ENCODE measurements at places on chromosomes 5 and 9.

DNA sequence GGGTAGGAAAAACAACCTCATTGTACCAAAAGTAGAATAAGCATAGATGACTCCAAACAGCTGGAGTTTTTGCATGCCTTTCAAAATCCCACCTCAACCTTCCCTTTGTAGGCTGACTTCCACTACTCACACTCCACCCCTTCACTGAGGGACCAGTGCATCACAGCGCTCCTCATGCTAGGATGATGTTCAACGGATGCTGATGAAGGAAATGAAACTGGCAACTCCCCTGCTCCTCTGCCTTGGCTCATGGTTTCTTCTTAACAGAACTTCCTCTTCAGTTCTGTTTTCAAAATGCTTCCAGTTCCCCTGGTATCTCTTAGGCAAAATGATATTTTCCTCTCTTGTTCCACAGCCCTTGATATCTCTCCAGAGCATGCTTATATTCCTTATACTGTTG is 29.0 kb downstream of the LIFR start:
- no peak for DNase-seq

- DNase-seq: no peak
Observed at GRCh38 chr5:118506217-118506852, 482.0 kb downstream of the DTWD2 start.

- peak; percentile 21 for DNase-seq
Observed at GRCh38 chr9:77475641-77476473, 172.3 kb downstream of the GNA14 start.

- DNase-seq: no peak
Observed at GRCh38 chr9:136903041-136903554, 16.8 kb downstream of the TRAF2 start.

GRCh38 chr5:158718738-158719505 is 380.8 kb downstream of the EBF1 start:
- no peak for DNase-seq

- no peak for DNase-seq
Observed at GRCh38 chr5:96741891-96742309, 65.8 kb downstream of the ERAP1 start.

DNA sequence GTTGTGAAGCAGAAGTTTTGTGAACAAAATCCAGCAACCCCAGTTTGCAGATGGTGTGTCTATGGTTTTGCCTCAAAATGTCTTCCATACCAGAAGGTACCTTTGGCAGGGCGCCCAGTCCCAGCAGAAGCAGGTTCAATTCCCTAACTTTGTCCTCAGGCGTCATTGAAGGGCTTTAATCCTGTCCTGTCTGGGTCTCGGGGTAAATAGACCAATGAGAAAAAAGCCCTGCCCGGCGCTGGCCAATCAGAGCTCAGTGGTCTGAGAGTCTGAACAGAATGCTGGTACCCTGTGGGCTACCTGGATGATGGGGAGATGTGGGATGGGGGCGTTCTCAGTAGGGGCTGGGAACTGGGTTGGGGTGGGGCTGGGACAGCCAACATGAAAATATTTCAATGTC is 6.2 kb upstream of the ST6GALNAC4 start:
- DNase-seq: no peak

DNA sequence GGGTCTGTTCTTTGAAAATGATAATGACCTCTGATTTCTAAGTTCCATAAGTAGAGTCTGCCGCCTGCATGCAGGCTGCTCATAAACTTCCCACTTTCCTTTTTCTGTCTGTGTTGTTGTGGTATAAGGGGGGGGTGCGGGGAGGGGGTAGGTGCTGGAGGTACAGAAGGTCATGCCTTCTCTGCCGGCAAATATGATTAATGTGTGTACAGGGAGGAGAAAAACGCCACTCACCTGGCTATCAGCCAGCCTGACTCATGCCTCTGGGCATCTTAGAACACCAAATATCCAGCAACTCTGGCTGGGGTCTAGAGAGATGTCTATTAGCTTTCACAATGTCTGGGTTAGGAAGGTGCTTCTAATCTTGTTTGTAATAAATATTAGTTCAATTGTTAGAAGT is 128.3 kb downstream of the EFNA5 start:
- DNase-seq: no peak

DNA sequence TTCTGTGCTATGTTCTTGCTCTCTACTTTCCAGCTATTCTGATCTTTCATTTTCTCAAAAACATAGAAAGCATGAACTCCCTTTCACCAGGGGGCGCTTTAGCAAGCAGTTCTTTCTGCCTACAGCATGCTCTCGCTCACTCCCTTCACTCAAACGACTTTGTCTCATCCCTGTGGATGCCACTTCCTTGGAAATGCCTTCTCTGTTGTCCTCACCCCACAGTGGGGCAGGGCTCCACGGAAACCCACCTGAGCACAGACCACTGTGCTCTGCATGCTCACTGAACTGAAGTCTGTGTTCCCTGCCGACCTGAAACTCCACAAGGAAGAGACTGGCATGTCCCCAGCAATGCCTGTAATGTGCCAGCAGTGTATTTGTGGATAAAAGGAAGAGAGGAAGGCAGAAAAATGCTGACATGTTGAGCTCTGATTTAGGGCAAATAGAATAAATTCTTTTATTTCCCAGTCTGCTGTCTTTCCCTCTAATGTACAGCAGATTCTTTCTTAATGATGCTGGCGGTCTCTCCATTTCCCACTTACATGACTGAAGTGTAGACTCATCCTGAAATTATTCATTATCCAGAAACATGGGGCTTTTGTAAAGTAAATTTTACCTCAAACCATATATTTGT is 4.9 kb upstream of the ROR2 start:
- no peak for DNase-seq

DNA sequence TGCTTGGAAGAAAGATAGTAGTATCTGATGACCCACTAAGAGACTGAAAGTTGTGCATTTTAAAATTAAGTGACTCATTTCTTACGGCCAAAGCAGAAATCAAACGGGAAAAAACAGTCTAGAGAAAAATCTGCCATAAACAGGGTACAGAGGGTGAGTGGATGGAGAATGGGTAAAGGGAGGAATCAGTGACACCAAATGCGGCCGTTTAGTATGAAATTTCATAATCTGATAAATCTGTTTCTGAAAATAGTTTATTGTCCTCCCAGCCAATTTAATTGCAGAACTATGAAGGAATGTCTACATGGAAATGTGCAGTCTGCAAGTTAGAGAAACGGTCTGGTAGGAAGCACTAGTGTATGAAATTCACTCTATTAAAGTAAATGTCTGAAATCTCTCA is 39.5 kb downstream of the ADAMTS12 start:
- DNase-seq: no peak

DNA sequence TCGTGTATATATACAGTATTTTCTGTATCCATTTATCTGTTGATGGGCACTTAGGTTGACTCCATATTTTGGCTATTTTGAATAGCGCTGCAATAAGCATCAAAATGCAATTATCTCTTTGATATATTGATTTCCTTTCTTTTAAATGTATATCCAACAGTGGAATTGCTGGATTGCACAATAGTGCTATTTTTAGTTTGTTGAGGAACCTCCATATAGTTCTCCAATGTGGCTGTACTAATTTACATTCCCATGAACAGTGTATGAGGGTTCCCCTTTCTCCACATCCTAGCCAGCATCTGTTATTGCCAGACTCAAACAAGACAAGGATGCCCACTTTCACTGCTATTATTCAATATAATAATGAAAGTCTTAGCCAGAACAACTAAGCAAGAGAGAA is 9.1 kb upstream of the CTXN3 start:
- no peak for DNase-seq

GRCh38 chr5:129400395-129400983 is 59.6 kb upstream of the ADAMTS19 start:
- no peak for DNase-seq

DNA sequence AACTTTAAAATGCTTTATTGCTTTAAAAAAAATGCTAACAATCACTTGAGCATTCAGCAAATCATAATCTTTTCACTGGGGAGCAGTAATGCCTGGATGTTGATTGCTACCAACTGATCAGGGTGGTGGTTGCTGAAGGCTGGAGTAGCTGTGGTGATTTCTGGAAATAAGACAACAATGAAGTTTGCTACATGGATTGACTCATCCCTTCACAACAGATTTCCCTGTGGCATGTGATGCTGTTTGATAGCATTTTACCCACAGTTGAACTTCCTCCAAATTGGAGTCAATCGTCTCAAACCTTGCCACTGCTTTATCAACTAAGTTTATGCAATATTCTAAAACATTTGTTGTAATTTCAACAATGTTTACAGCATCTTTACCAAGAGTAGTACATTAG is 83.3 kb downstream of the MLLT3 start:
- DNase-seq: no peak

GRCh38 chr9:108396193-108396592 is 459.6 kb downstream of the ACTL7B start:
- DNase-seq: no peak

DNA sequence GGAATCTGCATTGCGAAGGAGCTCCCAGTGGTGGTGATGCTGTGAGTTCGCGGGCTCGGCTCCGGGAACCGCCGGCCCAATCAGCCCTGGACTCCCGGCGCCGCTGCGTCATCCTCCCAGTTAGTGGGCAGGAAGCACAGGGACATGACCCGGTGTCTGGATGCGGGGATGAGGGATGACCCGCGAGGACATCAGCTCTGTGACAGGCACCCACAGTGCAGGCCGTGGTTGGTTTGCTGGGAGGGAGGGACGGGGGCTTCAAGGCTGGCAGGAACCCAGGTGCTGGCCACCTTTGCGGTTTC is 996 bp downstream of the NXNL2 start:
- no peak for DNase-seq

GRCh38 chr9:86099701-86100364 is 475 bp upstream of the GOLM1 start:
- DNase-seq: no peak

DNA sequence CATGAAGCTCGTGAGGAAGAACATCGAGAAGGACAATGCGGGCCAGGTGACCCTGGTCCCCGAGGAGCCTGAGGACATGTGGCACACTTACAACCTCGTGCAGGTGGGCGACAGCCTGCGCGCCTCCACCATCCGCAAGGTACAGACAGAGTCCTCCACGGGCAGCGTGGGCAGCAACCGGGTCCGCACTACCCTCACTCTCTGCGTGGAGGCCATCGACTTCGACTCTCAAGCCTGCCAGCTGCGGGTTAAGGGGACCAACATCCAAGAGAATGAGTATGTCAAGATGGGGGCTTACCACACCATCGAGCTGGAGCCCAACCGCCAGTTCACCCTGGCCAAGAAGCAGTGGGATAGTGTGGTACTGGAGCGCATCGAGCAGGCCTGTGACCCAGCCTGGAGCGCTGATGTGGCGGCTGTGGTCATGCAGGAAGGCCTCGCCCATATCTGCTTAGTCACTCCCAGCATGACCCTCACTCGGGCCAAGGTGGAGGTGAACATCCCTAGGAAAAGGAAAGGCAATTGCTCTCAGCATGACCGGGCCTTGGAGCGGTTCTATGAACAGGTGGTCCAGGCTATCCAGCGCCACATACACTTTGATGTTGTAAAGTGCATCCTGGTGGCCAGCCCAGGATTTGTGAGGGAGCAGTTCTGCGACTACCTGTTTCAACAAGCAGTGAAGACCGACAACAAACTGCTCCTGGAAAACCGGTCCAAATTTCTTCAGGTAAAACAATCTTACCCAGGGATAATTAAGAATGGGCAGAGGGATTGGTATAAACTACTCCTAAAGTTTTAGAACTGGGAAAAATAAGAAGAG is 12.9 kb downstream of the ITGA1 start:
- DNase-seq: peak; percentile 35

DNA sequence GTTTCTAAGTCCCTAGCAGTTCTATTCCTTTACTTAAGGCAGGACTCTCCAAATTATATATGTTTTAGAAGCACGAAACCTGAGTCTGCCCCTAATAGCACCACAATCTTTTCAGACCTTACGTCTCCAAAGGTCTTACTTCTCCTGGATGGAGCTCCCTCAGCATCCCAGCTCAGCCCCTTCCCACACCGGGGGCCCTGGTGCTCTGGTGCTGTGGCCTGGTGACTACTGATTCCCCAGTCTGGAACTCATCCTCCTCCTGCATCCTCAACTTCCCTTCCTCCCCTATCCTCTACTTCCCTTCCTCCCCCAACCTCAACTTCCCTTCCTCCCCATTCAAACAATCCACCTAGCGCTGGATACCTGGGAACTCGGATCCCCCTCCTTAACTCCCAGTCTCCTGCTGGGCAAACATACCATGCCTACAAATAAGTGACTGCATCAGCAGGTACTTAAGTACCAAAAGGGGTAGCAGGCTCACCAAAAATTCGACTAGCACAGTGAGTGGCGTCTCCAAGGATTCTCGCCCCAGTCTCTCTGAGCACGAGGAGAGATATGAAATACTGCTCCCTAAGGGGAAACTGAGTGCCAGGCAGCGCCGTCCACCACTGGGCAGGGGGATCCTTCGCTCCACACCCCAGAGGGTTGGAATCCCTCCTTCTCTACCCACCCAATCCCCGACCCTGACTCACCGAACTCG is 831 bp downstream of the IGFBPL1 start:
- DNase-seq: no peak

DNA sequence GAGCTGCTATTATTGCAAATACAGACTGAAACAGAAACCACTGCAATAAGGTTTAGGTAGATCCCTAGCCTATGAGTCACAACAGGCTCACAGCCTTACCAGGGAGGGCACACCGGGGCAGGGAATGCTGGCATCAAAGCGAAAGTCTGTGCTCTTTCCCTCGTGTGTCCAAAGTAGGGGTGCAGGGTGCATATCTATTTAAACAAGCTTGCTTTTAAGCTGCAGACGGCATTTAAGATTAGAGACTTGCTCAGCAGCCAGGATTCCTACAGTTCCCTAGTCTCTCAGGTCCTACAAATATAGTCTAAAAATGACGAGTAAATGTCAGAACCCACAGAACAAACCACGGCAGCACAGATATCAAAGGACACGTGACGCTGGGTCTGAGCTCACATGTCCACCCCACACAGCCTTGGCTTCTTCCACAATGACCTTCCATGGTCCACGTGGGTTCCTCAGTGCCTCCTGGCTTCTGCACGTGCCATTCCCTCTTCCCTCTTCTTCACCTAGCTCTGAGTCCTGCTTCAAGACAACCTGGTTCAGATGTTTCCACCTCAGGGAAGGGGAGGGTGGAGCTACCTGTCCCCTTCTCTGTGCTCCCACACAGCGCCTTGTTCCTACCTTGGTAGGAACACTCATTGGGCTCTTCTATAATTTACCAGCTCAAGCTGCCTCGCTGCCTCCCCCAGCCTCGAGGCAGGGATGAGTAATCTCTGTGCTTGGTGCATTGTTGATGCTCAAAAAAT is 193.2 kb downstream of the MAPKAP1 start:
- DNase-seq: no peak

GRCh38 chr5:139188558-139189270 is 9.5 kb downstream of the SIL1 start:
- no peak for DNase-seq

Measured in T-helper 9 cell (primary cell).